Activated CD4-positive, alpha-beta memory T cell treated with anti-CD3 and anti-CD28 coated beads for 36 hours (primary cell): ENCODE measurements at places on chromosomes 1 and 21. TPM values are rescaled to one million over a fixed set of nuclear protein-coding genes. Genes with fewer than 3 reads are reported as not detected.
A peak's percentile ranks its signal among the peaks of the same experiment; 100 is the strongest.

GRCh38 chr1:1090424-1091343, 16.6 kb upstream of the RNF223 start:
- no peaks in the 10 kb centered on the region for H3K36me3 ChIP-seq
- H3K4me1 ChIP-seq = peaks cover 3% of the 10 kb centered on the region
- no peak overlapping the region for H3K4me3 ChIP-seq
- no peak overlapping the region for H3K27ac ChIP-seq
- H3K27me3 ChIP-seq = no peaks in the 10 kb centered on the region

- no peaks in the 10 kb centered on the region for H3K36me3 ChIP-seq
- no peak for DNase-seq
- H3K4me3 ChIP-seq = no peak overlapping the region
- peaks cover 2% of the 10 kb centered on the region for H3K4me1 ChIP-seq
Observed at GRCh38 chr1:114111731-114112641, 41.7 kb downstream of the SYT6 start.

GRCh38 chr1:24535778-24536177, 20.1 kb upstream of the NCMAP start:
- peaks cover 79% of the 10 kb centered on the region for H3K4me1 ChIP-seq
- H3K36me3 ChIP-seq = peaks cover 53% of the 10 kb centered on the region
- peak overlapping the region; percentile 99 for H3K27ac ChIP-seq
- DNase-seq = no peak
- H3K27me3 ChIP-seq = no peaks in the 10 kb centered on the region

DNA sequence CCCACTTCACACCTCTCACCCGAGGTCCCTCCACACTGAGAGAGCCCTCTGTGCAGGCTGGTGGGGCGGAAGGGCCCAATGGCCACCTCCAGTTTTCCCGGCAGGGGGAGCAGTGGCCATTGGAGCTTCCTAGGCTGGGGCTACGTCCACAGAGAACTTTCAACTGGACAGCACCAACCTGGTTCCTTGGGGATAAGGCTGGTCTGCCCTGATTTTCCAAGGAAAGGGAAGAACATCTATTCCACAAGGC, 20.3 kb upstream of the LAPTM5 start:
- no peak for DNase-seq
- H3K36me3 ChIP-seq = no peaks in the 10 kb centered on the region
- H3K4me3 ChIP-seq = no peak overlapping the region
- no peak overlapping the region for H3K27ac ChIP-seq
- no peaks in the 10 kb centered on the region for H3K27me3 ChIP-seq
- H3K4me1 ChIP-seq = peaks cover 5% of the 10 kb centered on the region

- H3K4me3 ChIP-seq = no peak overlapping the region
- peaks cover 4% of the 10 kb centered on the region for H3K36me3 ChIP-seq
- H3K4me1 ChIP-seq = peaks cover 39% of the 10 kb centered on the region
- no peak for DNase-seq
Observed at GRCh38 chr1:9820521-9820920, 3.2 kb downstream of the CLSTN1 start.

- no peaks in the 10 kb centered on the region for H3K4me1 ChIP-seq
- no peak for DNase-seq
- H3K27me3 ChIP-seq = peaks cover 8% of the 10 kb centered on the region
- no peak overlapping the region for H3K4me3 ChIP-seq
- H3K27ac ChIP-seq = no peak overlapping the region
Observed at GRCh38 chr1:96565546-96565945, 156.0 kb upstream of the PTBP2 start.

DNA sequence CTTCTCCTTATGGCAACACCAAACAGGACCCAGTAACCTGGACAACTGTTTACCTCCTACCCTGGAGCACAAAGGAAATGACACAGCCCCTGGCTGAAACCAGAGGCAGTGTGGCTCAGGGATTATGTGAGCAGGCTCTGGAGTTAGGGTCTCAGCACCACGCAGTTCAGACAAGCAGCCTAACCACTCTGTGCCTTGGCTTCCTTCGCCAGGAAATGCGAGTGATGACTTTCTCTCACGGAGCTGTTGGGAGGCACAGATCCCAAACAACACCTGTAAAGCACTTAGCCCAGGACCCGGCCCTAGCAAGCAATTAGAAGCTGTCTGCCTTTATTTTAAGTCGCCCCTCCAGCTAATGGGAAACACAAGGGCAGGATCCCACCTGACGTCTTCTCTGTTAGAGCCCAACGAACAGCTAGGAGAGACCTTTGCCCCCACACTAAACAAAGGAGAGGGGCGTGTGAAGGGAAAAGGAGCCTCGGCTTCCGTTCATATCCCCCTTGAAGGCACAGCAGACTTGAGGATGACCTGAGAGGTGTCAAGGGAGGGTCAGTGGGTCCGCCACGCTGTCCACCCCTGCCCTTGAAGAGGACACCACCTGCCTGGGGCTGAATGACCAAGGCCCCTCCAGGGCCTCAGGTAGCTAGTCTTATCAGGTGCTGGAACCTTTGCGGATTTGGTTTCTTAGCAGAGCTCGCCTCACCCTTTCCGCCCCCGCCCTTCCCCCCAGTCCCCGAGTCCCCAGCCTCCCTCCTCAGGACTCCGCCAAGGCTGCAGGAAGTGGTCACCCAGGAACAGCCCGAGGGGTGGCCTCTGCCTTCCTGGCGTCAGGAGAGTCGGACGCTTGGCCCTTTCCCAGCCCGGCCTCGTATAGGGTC, 860 bp downstream of the TMEM63A start:
- peak overlapping the region; percentile 88 for H3K4me3 ChIP-seq
- H3K27ac ChIP-seq = peak overlapping the region; percentile 92
- H3K36me3 ChIP-seq = peaks cover 6% of the 10 kb centered on the region
- peak; percentile 72 for DNase-seq
- H3K27me3 ChIP-seq = no peaks in the 10 kb centered on the region
- H3K4me1 ChIP-seq = peaks cover 55% of the 10 kb centered on the region

GRCh38 chr1:69421286-69421685, 146.4 kb upstream of the LRRC7 start:
- H3K4me3 ChIP-seq = no peak overlapping the region
- H3K36me3 ChIP-seq = no peaks in the 10 kb centered on the region
- no peak for DNase-seq

GRCh38 chr1:244226435-244226834, 175.4 kb downstream of the ZBTB18 start:
- no peaks in the 10 kb centered on the region for H3K36me3 ChIP-seq
- H3K27me3 ChIP-seq = peaks cover 4% of the 10 kb centered on the region
- H3K27ac ChIP-seq = no peak overlapping the region
- no peak for DNase-seq

- no peaks in the 10 kb centered on the region for H3K36me3 ChIP-seq
- no peak for DNase-seq
- H3K27me3 ChIP-seq = peaks cover 10% of the 10 kb centered on the region
Observed at GRCh38 chr1:53112861-53113260, 29.6 kb downstream of the SLC1A7 start.

DNA sequence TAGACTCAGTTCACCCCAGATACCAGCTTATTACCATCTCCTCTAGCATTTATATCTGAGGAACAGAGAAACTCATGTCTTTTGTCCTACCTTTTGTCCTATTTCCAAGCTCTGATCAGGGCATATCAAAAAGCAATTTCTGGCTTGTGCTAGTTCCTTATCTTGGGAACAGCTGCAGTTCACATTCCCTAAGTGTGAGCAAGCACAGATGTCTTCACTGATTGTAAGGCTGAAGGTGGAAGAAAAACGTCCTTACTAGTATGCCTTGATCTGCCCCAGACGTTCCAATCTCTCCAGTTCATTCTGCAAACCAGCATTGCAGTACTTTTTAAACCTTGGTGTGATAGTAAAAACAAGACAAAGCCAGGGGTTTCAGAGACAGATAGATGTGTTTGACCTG, 139.8 kb downstream of the NCAM2 start:
- H3K27me3 ChIP-seq = no peaks in the 10 kb centered on the region
- no peaks in the 10 kb centered on the region for H3K4me1 ChIP-seq
- DNase-seq = no peak
- no peak overlapping the region for H3K27ac ChIP-seq
- H3K4me3 ChIP-seq = no peak overlapping the region

- H3K27ac ChIP-seq = no peak overlapping the region
- no peak overlapping the region for H3K4me3 ChIP-seq
- no peaks in the 10 kb centered on the region for H3K4me1 ChIP-seq
- peaks cover 1% of the 10 kb centered on the region for H3K27me3 ChIP-seq
- no peaks in the 10 kb centered on the region for H3K36me3 ChIP-seq
Observed at GRCh38 chr1:94855307-94855700, 35.1 kb downstream of the SLC44A3 start.

TMEM82 gene
- total RNA-seq = not detected

CELA3A gene
- total RNA-seq = not detected

LRRC71 gene
- not detected for total RNA-seq

PERM1 gene
- total RNA-seq = not detected

MMP23B gene
- 0.61 TPM for total RNA-seq

A3GALT2 gene
- total RNA-seq = not detected

C8A gene
- total RNA-seq = not detected
